ENCODE measurements at places on chromosomes 2 and 18.

- DNase-seq, result no peak
Observed at GRCh38 chr2:30694286-30695055, 112.8 kb downstream of the CAPN13 start.

DNA sequence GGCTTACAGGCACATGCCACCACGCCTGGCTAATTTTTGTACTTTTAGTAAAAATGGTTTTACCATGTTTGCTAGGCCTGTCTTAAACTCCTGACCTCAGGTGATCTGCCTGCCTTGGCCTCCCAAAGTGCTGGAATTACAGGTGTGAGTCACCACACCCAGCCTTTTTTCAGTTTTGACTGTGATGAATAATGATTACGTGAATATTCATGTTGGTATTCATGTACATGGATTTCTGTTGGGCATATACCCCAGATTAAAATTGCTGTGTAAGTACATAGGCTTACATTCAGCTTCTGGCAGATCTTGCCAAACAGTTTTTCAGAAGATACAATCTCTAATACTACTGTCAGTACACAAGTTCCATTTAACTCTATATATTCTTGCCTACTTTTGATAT lies 20.9 kb downstream of the SLC39A10 start:
- no peak for DNase-seq

- DNase-seq, result no peak
Observed at GRCh38 chr2:88188748-88189147, 18.6 kb downstream of the THNSL2 start.

- DNase-seq, result no peak
Observed at GRCh38 chr18:37122877-37123276, 293.9 kb downstream of the KIAA1328 start.

DNA sequence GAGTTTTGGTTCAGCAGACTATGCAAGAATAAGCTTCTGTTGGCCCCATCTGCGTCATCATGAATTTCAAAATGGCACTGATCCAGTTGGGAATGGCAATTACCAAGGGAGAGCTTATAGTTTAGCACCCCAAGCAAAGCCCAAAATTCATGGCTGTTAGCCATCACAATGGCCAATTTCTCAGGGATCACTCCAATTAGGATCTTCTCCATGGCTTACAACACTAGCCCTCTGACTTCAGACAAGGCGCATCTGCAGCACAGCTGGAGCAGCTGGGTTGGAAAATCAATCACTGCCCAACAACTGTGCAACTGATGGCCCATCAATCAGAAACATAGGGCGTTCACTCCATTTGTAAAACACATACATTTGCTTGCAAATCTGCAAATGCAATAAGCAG lies 273.6 kb downstream of the SRBD1 start:
- DNase-seq, result no peak

GRCh38 chr2:203796248-203797010 lies 71.1 kb upstream of the CTLA4 start:
- no peak for DNase-seq

DNA sequence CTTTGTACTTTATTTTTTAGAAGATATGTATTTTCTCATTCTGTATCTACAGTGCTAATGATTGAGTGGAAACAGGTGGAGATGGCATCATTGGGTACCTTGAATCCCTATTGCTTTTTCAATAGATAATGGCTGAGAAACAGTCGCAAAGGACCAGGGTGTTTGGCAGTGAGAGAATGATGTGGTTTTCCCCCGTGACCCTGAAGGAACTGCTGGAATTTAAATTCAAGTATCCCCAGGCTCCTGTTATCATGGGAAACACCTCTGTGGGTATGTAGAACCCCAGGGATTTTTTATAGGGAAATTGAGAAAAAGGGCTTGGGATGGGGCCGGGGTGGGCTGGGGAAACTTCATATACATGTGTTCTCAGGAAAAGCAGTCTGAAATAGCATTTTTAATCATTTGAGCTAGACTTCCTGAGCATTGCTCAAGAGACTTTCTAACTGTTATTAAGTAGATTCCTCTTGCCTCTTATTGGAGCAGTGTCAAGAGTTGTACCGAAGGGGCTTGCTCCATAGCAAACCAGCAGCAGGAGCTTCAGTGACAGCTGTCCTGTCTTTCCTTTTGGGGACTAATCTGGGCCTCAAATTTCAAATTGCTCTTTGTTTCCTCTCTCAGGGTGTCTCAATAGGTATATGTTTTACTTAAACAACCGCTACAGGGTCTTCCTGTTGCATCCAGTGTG lies 18.9 kb downstream of the AOX1 start:
- no peak for DNase-seq

- peak; percentile 53 for DNase-seq
Observed at GRCh38 chr2:71157124-71157793, 26.8 kb downstream of the MPHOSPH10 start.

DNA sequence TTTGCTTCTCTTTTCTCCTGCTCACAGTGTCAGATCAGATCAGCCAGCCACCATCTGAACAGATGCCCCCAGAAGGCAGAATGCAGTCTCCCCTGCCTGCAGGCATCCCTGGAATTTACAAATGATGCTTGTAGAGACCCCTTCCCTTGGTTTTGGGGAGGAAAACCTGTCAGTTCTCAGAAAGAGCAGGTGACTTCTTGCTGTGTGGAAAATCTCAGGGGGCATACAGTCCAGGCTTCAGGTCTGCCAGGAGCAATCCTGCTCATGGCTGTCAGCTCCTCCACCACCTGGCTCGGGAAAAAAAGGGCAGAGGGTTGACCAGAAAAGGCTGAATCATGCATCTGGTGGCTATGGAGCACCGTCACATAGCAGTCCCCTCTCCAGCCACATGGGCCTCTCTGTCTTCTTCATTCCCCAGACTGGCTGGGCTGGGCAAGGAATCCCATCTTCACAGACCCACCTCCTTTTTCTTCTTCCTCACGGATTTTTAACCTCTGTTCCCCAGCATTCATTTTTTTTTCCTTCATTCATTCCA lies 107.0 kb downstream of the KCNF1 start:
- DNase-seq, result no peak
